ENCODE measurements at places on chromosomes 4 and X. TPM values are rescaled to one million over a fixed set of nuclear protein-coding genes. Genes with fewer than 3 reads are reported as not detected.

The LGI2 gene
- 0.93 TPM for total RNA-seq

The WDR13 gene
- total RNA-seq, result 81.8 TPM

- DNase-seq, result no peak
Measured at GRCh38 chrX:133461231-133461630, 45.9 kb upstream of the GPC4 start.

DNA sequence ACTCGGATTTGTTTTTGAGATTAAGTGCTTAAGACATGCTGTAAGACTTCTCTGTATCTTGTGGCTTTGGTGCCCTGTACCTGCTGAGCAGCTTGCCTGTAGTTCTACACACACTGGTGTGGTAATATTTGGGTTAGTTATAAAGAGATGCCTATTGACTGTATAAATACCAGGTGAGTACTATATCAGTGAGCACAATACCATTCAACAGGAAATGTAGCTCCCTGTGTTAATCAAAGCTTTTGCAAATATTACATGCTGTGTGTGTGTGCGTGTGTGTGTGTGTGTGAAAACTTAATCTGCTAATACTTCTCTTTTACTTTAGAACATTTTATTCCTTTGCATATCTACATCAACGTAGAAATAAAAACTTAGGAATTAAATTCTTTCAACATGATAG, 30.1 kb downstream of the MYOZ2 start:
- DNase-seq, result no peak

GRCh38 chrX:133980832-133981588, 4.4 kb downstream of the GPC3 start:
- DNase-seq, result no peak

The NEIL3 gene
- 17.5 TPM for total RNA-seq

The ETDA gene
- total RNA-seq, result not detected

GRCh38 chrX:45320191-45320590, 119.5 kb upstream of the DIPK2B start:
- DNase-seq, result no peak

- DNase-seq, result no peak
Measured at GRCh38 chr4:57612279-57612678, 502.1 kb upstream of the IGFBP7 start.

Measured in A172 (cell line).